ENCODE measurements at places on chromosomes 4 and X.

DNA sequence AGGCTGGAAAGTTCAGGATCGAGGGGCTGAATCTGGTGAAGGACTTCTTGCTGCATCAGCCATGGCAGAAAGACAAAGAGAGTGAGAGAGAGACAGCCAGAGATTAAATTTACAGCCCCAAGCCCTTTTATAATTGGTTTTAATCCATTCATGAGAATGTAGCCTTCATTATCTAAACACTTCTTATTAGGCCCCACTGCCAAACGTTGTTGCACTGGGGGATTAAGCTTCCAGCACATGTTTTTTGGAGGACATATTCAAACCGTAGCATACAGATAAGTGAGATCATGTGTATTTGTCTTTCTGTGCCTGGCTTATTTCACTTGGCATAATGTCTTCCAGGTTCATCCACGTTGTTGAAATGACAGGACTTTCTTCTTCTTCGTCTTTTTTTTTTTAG is 524.7 kb downstream of the SPRY1 start:
- no peak for DNase-seq

DNA sequence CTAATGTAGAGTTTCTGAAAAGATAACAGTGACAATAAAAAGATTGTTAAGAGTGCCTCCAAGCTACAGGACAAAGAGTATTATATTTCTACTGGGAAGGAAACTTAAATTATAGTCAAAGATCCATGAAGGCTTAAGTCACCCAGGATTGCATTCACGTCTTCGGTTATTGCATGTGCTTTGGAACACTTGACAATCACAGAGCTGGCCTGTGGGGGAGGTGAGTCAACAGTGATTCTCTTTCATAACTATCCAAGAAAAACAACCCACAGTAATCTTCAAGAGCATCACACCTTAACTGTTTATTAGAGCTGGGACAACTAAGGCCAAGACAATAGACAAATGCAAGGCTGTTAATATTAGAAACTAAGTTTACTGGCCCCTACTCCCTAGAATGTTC is 40.3 kb downstream of the PDGFC start:
- DNase-seq = no peak

- no peak for DNase-seq
These were observed 12.3 kb downstream of the CTAG1A start for GRCh38 chrX:154597221-154597620.

- DNase-seq = no peak
These were observed 36.4 kb upstream of the MAN2B2 start for GRCh38 chr4:6538575-6538974.
